Stimulated activated CD4-positive, alpha-beta T cell treated with anti-CD3 and anti-CD28 coated beads, Interleukin-12 subunit alpha, Interleukin-12 subunit beta, amount 100 ng/mL, for 24 hours (primary cell): ENCODE measurements at places on chromosomes 2 and 18.

- no peak for DNase-seq
Measured at GRCh38 chr18:3360211-3360610, 89.8 kb upstream of the TGIF1 start.

GRCh38 chr2:84115173-84115857, 343.8 kb downstream of the SUCLG1 start:
- no peak for DNase-seq

DNA sequence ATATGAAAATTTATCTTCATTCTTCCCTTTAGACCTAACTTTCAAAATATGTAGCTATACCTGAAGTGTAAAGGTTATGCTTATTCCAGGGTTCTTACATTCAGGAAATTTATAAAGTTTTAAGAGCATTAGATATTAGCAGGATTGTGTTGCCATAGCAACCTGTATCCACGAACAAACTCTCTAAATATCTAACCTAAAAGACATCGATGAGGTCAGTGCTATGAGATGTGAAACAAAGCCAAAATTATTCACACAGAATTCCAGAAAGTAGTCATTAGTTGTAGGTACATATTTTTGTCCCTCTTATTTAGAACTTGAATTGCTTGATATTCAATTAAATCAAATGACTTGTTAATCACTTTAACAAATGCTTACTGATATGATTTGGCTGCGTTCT, 705.3 kb downstream of the SOCS6 start:
- DNase-seq, result no peak

- DNase-seq, result peak; percentile 51
Measured at GRCh38 chr2:241882091-241882625, 12.6 kb downstream of the RTP5 start.

DNA sequence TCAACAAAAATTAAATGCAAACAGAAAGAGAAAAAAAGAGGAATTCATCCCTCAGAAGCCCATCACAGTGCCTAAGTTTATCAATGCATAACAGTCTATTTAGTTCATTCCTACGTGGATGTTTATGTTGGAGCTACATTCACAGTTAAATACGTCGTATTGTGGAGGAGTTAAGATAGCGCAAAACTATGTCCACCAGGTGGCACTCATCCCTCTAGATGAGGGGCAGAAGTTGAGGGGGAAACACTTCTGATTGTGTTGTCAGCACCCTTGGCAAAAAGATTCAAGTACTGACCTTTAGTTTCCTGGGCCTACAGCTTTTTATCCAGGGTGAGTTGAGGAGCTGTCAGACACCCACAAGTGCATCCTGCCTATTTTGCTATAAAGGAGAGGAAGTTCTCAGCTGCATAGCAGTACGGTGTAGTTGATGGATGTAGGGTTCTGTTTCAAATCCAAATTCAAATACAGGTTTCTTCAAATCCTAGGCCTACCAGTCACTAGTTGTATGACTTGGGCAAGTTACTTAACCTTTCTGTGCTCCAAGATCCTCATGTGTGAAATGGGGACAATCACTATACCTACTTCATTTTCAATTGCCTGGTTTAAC, 26.8 kb upstream of the MYO1B start:
- peak; percentile 50 for DNase-seq

- DNase-seq, result no peak
Measured at GRCh38 chr2:43000242-43001054, 208.1 kb upstream of the HAAO start.

DNA sequence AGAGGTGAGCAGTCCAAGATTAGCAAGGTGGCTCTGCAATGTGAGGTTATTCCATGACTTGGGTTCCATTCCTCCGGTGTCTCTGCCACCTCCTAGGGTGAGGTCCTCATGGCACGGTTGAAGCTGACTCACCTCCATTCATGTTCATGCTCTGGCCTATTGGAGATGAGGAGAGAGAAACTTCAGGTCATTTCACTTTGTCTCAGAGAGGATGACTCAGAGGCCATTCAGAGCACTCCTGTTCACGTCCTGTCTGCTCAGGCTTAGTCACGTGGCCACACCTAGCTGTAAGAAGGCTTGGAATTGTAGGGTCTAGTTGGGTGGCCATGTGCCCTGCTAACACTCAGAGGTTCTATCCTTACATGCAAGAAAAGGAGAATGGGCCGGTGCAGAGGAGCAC, 67.5 kb upstream of the MBOAT2 start:
- DNase-seq, result no peak

DNA sequence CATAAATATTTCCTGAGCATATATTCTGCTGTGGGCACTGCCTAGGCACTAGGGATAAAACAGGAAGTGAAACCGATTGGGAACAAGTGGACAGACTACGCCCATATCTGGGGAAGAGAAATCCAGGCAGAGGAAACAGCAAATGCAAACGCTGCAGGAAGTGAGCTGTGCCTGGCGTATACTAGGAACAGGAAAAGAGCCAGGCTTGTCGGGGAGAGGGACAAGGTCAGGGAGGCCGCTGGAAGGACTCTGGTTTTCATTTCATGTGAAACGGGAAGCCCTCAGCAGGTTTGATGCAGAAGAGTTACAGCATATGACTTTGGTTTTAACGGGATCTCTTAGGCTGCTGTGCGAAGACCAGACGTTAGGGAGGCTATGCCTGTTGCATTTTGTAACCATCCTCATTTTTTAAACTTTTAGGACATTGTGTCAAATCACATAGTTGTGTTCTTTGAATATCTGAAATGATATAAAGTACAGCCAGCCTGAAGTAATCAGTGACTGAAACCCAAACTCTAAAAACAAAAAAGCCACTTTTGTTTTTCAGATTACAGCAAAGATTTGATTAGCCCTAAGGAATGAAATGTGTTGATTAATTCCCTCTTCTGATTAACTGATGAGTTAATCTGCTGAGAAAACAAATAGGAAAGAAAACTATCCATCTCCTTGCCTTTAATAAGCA, 110.2 kb upstream of the PIEZO2 start:
- DNase-seq, result no peak

- DNase-seq, result no peak
Measured at GRCh38 chr2:187338679-187339121, 109.4 kb downstream of the CALCRL start.

- DNase-seq, result no peak
Measured at GRCh38 chr2:43491065-43491639, 104.7 kb downstream of the THADA start.

GRCh38 chr2:192534072-192534471, 339.3 kb upstream of the TMEFF2 start:
- no peak for DNase-seq

DNA sequence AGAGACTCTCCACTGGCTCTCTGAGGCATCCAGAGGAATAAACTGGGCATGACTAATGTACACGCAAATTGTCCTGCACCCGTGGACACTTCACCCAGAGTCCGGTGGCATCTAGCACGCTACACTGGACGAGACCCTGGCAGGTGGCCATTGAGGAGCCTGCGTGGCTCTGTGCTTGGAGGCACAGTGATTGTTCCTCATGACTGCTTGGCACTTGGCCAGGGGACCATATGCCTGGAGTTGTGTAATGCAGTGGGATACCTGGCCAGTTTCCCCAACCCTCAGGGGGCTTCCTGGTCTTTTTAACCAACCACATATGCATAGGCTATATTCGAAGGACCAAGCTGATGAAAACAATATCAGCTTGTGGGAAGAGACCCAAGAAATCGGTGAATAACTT, 66.6 kb downstream of the MTCL1 start:
- DNase-seq, result no peak

GRCh38 chr2:107078584-107078983, 192.6 kb upstream of the ST6GAL2 start:
- no peak for DNase-seq

GRCh38 chr18:49025767-49026500, 75.2 kb upstream of the SMAD7 start:
- no peak for DNase-seq

DNA sequence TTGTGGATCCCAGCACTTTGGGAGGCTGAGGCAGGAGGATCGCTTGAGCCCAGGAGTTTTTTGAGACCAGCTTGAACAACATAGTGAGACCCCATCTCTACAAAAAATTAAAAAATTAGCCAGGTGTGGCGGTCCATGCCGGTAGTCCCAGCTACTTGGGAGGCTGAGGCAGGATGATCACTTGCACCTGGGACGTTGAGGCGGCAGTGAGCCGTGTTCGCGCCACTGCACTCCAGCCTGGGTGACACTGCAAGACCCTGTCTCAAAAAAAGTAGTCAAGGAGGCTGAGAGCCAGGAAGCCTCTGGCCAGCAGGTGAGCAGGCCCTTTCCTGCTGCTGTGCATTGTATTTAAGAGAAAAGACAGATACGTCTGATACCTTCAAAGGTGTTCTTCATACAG, 11.1 kb upstream of the PROC start:
- DNase-seq, result no peak

DNA sequence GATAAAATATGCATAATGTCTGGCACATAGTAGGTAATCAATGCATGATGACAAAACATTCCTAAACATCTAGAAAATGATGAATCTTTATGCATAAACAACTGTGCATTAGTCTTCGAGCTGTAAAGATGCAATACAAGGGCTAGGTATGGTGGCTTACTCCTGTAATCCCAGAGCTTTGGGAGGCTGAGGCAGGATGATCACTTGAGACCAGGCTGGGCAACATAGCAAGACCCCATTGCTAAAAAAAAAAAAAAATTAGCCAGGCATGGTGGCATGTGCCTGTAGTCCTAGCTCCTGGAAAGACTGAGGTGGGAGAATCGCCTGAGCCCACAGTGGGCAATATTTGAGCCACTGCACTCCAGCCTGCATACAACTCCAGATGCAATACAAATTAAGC, 5.3 kb downstream of the TET3 start:
- no peak for DNase-seq

DNA sequence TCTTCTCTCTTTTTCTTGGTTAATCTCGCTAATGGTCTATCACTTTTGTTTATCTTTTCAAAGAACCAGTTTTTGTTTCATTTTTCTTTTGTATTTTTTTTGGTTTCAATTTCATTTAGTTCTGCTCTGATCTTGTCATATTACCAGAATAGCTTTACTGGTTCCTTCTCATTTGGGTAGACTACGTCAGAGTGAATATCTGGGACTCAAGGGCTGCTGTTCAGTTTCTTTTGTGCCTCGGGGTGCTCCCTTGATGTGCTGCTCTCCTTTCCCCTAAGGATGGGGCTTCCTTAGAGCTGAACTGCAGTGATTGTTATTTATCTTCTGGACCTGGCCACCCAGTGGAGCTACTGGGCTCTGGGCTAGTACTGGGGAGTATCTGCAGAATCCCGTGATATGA, 29.4 kb upstream of the IL1RN start:
- no peak for DNase-seq

- no peak for DNase-seq
Measured at GRCh38 chr2:163617517-163617916, 118.3 kb downstream of the FIGN start.

- no peak for DNase-seq
Measured at GRCh38 chr2:131037398-131038257, 55.6 kb downstream of the FAM168B start.

GRCh38 chr2:226742347-226742746, 57.3 kb downstream of the IRS1 start:
- DNase-seq, result no peak

- DNase-seq, result no peak
Measured at GRCh38 chr2:25226827-25227226, 58.4 kb upstream of the POMC start.

DNA sequence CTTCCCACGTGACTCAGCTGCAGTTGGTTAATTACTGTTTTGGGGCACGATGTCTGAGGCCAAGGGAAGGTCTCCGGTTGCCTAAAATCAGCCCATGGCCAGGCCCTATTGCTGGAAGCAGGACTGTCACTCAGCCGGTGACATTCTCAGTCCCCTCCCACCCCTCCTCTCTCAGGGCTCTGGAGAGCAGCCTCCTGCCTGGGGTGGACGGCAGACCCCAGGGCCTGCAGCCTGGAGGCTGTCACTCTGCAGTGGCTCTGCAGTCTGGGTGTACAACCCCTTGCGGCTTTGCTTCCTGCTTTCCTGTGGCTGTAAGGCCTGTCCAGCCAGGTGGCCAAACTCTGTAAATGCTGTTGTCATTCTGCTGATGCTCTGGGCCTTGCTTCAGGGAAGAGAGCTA, 32.8 kb downstream of the ZBTB7C start:
- no peak for DNase-seq
